Activated T-cell treated with anti-CD3 and anti-CD28 coated beads for 4 hours (primary cell): ENCODE measurements at places on chromosomes 3 and 15.

GRCh38 chr15:101056366-101057334, 137.5 kb downstream of the LRRK1 start:
- no peak for DNase-seq

- DNase-seq: no peak
Observed at GRCh38 chr3:12758025-12758781, 856 bp downstream of the TMEM40 start.

- DNase-seq: no peak
Observed at GRCh38 chr15:80710635-80711554, 15.8 kb downstream of the ABHD17C start.

- DNase-seq: peak; percentile 48
Observed at GRCh38 chr3:37862219-37862902, 681 bp downstream of the CTDSPL start.

- no peak for DNase-seq
Observed at GRCh38 chr3:187612656-187613055, 57.5 kb downstream of the SST start.

DNA sequence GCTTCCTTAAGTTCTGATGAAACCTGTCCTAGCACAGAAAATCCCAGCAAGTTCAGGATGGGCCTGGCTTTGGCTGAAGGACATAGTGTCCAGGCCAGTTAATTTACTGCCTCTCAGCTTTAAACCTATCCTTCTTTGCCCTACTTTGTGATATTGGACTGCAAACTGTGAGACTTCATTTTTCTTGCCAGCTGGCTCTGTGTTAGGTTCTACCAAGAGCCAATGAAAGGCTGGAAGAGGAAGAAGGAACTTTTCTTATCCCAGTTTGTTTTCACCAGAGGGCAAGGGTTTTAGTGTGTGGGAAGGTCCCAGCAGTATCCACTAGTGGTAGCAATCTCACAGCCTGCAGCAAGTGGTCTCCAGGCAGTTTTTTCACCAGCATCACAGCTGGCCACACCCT, 18.2 kb downstream of the DCUN1D1 start:
- no peak for DNase-seq

DNA sequence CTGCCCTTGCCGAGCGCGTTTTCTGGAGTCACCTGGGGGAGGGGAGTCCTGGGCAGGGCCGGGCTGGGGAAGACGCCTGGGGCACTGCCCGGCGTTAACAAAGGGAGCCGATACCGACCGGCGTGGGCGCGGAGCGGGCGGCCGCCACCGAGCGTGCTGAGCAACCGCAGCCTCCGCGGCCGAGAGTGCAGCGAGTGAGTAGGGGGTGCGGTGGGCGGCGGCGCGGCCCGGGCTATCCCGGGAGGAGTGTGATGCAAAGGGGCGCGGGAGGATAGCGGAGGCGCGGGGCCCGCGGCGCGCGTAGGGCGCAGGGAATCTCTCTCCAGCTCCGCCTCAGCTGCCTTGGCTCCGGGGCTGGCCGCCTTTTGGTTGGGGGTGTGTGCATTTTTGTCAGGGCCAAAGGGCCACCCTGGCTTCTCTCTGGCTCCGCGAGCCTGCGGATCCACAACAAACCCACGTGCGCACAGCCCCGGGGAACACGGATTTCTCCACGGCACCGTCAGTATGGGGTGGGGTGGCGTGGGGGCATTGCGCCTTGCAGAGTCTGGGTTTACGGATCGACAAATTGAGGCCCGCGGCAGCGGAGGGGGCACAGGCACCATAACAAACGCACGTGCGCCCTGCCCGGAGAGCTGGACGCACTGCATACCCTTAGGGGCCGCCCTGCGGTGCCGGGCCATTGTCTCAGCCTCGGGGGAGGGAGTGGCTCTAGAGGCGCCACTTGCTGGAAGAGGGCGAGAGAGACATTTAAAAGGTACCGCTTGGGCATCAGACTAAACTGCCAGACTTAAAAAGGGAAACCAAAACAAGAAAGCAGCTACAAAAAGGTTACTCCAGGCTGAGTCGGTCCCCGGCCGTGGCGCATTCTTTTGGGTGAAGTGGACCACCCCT, 560 bp downstream of the ST6GAL1 start:
- DNase-seq: peak; percentile 40

DNA sequence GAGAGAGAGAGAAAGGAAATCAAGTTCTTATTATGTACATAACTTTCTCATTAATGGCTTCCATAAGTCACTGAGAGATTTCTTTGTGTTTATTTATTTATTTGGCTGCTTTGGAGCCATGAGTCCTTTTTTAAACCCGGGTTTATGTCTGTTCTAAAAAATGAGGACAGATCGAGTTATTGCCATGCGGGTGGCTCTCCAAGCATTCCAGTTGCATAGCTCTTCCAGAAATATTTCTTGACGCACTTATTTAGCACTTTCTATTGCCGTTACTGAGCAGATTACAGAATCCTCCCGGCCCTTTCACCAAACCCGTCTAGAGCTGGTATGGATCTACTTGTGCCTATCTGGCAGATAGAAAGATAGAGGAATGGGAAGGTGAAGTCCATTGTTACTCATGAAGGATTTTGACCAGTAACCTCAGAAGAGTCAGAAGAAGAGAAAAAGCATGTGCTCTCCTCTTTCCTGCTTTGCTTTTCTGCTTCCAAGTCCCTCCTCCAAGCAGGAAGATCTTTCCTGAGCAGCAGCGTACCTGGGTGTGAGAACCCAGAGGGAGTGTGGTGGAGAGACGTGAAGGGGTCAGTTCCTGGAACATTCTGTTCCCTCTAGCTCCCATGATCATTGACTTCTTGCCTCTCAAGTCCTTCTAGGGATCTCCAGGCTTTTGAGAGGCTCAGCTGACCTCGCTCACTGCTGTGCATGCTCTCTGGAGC, 112.8 kb downstream of the LPP start:
- DNase-seq: no peak

DNA sequence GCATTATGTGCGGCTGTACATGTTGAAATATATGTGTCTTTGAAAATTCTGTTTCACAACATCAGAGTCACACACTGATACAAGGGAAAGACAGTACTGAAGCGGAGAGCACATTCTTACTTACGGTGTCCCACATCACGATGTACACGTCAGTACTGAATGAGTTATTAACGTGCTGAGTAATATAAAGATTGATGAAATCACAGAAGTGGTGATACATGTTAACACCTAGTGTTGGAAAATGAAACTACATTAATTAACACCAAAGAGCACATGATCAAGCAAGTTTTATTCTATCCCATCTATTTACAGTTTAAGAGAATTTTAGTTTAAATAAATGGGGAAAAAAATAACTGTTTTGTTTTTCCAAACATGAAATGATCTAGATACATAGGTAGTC, 15.6 kb downstream of the EOGT start:
- no peak for DNase-seq

DNA sequence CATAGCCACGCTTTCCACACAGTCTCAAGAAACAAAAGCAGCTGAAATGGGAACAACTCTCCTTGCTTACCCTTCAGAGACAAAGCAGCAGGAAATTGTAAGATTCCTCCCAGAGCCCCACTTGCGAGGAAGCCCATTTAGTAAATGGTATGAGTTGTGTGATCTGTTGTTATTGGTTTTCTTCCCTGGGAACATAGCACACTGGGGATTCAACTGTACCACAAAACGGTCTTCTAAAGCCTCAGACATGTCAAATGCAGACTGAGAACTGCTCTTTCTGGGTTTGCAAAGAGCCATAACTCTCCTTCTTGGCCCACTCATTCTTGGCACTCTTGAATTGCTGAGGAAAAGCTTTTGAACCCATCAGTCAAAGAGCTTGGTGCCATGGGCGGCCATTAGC, 101.0 kb upstream of the COL8A1 start:
- no peak for DNase-seq

DNA sequence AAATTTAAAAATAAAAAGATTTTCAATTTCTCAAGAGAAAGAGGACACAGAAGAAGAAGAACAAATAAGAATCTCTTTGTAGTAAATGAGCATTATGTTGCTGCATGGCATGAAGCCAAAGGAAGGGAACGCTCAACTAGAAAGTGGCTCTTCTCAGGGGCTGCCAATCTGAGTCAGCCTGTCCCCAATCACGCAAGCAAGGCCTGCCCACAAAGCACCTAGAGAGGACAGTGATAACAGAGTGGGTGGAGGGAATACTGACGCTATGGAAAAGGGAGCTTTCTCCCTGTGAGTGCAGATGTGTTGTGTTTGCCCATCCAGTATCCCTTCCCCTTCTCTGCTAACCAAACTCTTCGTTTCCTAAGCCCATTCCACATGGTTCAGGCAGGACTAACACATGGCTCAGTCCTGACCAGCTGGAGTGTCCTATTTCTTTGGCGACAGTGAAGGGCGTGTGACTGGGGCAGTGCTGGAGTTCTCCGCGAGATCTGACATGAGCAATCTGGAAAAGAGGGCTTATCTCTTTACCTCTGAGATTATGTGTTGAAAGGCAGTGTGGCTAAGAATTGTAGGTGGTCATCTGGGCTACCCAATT, 14.2 kb downstream of the FBN1 start:
- no peak for DNase-seq

- DNase-seq: no peak
Observed at GRCh38 chr3:111998636-111999483, at the start of gene TAGLN3. TAGLN3 (plus strand) TSS chr3:111998922; CDS start chr3:111999423, 501 bp downstream.

- DNase-seq: no peak
Observed at GRCh38 chr3:129954514-129954913, 20.0 kb upstream of the TRH start.

DNA sequence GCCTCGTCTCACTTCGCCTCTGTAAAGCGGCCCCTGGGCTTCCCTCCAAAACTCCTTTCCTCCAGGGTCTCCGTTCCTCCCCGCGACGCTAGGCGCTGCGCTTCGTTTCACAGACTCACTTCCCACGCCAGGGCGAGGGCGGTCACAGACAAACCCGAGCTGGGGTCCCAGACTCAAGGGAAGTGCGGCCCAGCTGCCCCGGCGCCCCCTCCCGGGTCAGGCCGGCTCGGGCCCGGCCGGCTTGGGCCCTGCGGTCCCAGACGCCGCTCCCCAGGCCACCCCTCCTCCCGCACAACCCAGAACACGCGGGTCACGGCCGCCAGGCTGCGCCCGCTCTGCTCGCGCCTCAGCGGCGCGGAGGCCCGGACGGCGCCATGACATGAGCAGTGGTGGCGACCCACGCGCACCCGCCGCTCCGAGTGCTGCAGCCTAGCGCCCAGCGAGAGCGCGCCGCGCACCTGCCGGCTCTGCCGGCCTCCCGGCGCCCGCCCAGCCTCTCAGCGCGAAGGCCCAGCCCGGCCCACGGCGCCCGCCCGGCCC, 547 bp downstream of the NUP210 start:
- peak; percentile 45 for DNase-seq

DNA sequence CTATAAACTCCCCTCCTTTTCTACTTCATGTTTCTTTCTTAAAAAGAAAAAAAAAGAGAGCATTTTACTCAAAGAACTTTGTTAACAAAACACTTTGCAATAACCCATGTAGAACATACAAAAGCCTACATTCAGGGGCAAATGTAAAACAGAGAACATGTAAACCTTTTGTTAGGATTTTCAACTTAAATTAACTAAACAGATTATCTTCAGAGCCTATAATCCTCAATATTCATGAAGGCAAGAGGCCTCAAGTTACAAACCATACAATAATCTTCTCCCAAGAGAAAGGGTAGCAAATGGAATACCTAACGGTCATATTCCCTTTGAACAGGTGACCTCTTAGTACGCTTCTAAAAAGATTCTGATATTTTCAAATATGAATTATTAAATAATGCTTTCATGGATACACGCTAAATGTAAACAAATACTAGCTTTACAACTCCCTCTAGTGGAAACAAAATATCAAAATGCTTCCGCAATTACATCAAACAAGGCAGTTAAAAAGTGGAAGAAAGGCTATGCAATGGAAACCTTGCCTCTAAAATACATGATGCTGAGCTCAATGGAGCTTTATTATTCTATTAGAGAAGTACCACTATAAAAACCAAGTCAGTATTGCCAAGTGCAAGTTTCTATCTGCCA, 9.9 kb downstream of the CEP152 start:
- DNase-seq: no peak

DNA sequence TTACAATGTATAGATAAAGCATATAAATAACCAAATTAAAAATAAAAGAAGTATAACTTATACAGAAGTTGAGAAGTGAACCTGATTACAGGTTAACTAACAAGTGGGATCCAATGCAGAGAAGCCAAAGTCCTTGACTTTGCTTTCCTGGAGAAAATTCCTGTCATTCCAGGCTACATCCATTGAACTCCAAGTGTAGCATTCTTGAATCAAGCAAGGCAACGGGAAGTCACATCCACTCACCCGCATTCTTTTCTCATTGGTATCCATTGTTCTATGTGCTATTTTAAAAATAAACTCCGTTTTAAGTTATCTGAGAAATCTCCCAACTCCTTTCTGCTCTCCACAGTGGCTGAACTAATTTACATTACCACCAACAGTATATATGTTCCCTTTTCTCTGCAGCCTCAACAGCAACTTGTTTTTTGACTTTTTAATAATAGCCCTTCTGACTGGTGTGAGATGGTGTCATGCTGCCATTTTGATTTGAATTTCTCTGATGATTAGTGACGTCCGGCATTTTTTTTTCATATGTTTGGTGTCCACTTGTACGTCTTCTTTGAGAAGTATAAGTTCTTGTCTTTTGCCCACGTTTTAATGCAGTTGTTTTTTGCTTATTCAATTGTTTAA, 534.3 kb downstream of the ROBO1 start:
- no peak for DNase-seq

DNA sequence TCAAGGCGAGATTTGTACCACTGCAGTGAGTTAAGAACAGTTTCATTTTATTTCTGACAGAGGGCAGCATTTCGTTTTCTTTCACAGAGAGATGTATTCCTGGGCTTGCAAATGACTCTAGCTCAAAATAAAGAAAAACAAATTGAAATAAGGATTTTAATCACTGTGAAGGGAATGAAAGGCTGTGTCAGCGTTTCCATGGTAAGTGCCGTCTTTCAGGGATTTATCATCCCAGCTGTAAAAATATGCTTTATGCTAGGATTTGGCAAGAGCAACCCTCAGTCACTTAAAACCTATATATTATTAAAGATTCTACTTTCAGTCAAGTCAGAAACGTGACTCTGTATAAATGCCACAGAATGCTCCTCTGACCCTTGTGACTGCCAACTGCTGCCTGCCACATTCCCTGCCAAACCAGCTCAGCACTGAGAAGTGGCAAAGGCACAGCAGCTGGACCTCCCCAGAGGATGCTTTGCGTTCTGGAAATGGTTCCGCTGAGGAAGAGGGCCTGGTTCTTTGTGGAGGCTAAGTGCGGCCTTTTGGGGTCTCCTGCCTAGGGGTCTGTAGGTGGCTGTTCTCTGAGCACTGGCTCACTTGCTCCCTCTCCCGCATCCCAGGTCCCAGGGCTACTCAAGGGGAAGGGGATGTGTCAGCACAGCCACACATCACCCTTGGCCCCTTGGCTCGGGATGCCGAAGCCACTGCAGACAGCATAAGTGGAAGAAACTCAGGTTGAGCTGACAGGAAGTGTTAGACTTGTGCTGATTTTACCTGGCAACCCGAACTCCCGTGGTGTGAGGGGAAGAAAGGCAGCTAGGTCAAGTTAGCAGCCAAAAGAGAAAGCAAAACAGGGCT, 56.6 kb upstream of the POMGNT2 start:
- peak; percentile 19 for DNase-seq
